ENCODE measurements at places on chromosomes 11 and 22. TPM values are rescaled to one million over a fixed set of nuclear protein-coding genes. Genes with fewer than 3 reads are reported as not detected.

GRCh38 chr22:26679003-26679629, 21.7 kb downstream of the MIAT start:
- peak; percentile 56 for DNase-seq

GRCh38 chr22:37749831-37750595, 53.2 kb downstream of the TRIOBP start:
- no peak for DNase-seq

GRCh38 chr11:124844664-124845079, 20.6 kb upstream of the ROBO3 start:
- DNase-seq: no peak

DNA sequence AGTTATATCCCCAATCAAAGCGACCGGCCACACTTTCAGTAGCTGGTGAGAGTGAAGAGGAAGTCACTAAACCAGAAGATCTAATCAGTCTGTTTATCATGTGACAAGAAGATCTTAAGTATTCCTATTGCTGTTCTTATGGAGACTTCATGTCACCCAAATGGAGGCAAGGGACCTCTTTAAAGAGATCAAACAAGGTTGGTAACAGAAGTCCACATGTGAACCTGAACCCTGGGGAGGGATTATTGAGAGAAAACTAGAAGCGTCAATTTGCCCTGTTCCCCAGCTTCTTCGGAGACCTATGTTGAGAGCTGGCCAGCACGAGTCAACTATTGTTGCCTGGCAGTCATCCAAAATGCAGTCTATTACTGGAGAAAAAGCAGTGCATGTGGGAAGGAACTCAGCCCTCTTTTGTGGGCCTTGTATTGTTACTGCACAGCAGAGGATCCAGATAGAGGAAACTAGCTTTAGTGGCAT, 76.9 kb upstream of the CTSC start:
- no peak for DNase-seq

DNA sequence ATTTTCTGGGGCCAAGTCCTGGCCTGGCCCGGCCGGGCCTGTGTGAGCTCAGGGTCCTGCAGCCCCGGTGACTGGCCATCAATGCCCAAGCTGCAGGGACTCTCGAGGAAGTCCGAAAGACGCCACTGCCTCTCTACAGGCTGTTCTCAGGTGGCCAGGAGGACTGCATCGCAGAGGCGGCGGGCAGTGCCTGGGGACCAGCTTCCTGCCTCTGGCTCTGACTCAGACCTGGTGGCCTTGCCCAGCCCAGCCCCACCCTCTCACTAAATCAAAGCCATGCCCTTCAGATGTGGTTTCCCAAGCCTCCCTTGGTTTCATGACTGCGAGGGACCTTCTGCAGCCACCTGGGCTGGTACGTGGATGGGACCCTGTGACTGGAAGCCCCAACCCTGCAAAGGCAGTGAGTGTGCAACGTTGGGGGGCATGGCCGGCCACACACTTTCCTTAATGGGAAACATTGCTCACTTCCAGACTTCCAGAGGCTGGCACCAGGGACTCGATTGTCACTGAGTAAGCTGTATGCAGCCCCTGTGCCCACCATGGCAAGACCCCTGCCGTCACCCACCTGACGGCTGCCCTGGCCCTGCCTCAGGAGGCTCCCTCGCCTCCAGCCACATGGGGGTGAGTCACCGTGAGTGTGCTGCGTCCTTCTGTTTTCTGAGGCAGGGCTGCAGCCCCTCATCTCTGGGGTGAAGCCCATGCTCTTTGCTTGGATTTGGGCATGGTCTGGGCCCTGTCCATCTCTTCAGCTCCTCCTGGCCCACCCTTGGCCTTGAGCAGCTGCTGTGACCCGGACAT, 6.0 kb upstream of the FGF3 start:
- no peak for DNase-seq

- no peak for DNase-seq
Observed at GRCh38 chr11:2860636-2861035, 24.9 kb downstream of the CDKN1C start.

DNA sequence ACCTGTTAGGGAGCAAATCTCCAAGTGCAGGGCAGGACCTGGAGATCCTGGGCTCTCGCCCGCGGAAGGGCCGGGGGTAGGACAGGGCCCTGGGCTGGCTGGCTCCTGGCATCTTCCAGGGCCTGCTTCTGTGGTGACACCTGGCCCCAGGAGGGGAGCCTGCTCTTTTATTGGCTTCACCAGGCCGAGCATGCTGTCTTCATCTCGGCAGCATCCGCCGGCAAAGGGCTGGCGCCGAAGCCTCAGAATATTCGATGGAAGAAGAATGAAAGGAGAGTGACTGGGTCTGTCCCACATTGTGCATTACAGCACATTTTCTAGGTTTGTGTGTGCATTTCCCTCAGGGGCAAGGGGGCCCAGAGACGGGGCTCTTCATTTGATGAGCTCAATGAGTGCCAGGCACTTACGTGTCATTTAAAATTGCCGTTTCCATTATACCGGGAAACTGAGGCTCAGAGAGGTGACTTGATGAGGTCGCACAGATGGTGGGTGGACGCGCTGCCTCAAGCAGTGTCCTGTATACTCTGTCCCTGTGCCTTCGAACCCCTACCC, 70.0 kb downstream of the RBX1 start:
- no peak for DNase-seq

- no peak for DNase-seq
Observed at GRCh38 chr11:58775066-58775708, 43.4 kb upstream of the GLYAT start.

GRCh38 chr11:64085906-64086257, 50.2 kb downstream of the FLRT1 start:
- DNase-seq: no peak

GRCh38 chr11:35237860-35238715, 99.1 kb downstream of the CD44 start:
- DNase-seq: no peak

DNA sequence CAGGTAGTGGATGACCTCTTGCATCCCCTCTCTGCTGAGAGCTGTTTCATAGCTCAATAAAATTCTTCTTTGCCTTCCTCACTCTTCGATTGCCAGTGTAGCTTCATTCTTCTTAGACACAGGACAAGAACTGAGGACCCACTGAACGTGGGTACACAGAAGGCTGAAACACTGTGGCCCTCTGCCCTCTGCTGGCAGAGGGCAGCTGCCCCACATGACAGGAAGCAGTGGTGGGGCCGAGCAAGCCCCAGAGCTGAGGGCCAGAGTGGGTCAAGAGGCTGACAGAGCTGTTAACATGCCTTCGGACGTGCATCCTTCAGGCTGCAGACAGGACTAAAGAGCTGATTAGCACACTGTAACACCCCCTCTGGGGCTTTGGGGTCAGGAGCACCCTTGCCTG, 15.6 kb downstream of the SMC1B start:
- DNase-seq: no peak

GRCh38 chr11:134528453-134528852, 116.4 kb upstream of the B3GAT1 start:
- no peak for DNase-seq

GRCh38 chr11:73854680-73855079, 22.0 kb downstream of the COA4 start:
- no peak for DNase-seq

GRCh38 chr11:96254087-96254486, 88.9 kb downstream of the MAML2 start:
- DNase-seq: no peak

GRCh38 chr11:12702999-12703453, 28.8 kb downstream of the TEAD1 start:
- no peak for DNase-seq

GRCh38 chr22:43185860-43186261, 1.1 kb downstream of the TTLL12 start:
- DNase-seq: no peak

DNA sequence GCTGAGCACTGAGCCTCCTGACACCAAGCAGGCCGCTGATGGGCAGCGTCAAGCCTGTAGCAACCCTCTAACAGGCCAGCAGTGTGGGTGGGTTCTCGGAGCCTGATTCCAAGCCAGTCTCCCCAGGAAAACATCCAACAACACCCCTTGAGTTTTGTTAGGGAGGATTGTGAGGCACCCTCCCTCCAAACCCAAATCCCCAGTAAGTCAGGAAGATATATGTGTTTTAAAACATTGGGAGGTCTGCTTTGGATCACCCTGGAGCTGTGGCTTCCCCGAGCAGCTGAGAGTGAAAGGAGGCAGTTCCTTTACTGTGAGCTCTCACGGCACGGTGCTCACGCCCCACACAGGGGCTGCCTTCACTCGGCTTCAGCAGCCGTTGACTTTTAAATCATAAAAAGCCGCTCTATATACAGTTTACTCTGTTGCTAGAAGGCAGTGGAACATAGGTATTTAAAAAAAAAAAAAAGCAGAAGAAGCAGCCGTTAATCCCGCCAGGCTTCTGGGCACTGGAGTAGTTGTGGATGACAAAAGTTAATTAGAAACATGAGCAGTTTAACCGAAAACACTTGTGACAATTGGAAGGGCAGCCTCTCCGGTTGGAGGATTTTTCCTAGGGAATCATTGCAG, 218.6 kb downstream of the NAV2 start:
- DNase-seq: no peak

DNA sequence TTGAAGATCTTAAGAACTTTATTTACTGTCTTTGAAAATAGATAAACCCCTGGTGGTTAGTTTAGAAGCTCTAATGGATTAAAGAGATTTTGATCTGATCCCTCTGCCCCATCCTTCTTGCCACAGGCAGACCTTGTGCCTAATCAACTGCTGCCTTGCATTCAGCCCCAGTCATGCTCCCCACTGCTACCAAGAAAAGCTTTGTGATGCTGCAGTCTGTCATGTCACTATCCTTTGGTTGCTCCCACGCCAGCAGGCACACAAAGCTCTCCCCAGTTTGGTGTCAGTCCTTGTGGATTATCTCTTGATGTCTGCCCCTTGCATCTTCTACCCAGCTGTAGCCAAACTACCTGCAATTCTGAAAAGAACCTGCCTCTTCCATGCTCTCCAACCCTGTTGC, 112.2 kb downstream of the MTNR1B start:
- no peak for DNase-seq

DNA sequence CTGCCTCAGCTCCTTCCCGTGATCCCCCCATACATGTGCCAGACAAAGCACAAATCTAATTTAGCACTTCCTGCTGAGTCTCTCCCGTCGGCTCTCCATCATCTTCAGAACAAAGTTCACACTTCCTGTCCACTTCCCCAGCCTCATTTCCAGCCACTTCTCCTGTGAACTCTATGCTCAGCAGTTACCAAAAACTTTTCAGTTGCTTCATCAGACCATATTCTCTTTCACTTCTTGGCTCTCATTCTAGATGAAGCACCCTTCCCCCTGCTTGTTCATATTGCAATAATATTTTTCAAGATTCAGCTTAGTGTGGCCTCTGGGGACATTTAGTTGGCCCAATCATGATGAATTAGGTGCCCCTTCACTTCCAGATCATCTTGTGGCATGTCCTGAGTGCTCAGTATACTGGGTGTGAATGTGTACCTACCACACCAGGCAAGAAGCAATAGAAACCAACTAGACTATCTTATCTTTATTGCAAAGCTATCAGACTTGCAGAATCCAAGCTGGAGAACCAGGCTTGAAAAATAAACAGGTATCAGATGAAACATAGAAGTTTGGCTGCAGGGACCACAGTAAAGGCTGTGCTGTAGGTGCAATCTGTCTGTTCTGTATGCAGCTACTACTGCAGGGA, 115.8 kb downstream of the NXPE2 start:
- no peak for DNase-seq

DNA sequence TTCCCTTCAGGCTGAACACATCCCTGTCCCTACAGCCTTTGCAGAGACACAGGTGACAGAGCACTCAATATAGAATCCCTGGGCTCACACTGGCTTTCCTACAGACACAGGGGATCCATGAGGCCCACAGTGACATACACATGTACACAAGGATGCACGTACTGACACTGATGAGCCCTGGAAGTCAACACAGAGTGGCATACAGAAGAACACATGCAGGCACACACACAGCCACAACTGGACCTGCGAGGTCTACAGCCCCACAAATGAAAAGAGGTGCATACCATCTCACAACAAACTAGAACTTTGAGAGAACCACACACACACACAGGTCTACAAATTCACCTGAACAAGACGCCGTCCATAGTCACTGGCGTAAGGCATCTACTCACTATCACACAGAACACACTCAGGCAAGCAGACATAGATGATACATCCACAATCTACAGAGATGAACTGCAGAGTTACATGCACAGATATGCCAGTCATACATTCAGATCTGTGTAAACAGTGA, 3.5 kb upstream of the ZNF74 start:
- DNase-seq: no peak

GRCh38 chr22:20968281-20968977, 1.4 kb downstream of the AIFM3 start:
- DNase-seq: no peak

DNA sequence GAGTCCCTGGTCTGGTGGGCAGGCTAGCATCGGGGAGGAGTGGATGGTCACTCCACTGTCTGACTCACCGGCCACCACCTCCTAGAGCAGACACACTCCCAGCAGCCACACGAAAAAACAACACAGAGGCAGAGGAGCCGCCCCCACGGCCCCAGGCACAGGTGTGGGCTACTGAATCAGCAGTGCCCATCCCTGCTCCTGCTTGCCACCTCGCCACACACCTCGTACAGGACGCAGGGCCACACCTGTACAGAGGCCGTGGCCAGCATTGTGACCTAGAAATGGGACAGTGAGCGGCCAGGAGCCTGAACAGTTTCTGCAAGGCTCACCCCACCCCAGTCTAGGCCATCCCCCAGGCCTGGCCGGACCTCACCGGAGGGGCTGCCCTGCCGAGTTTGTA, 14.0 kb downstream of the TRIM29 start:
- DNase-seq: no peak

GRCh38 chr11:63480039-63480438, 10.9 kb downstream of the PLAAT5 start:
- no peak for DNase-seq

OR6A2 gene
- 0.05 TPM for polyA plus RNA-seq

ALDH3B2 gene
- 2.1 TPM for polyA plus RNA-seq

NLRP6 gene
- polyA plus RNA-seq: 0.55 TPM

ST14 gene
- 22.9 TPM for polyA plus RNA-seq

OR8B4 gene
- not detected for polyA plus RNA-seq

OR51T1 gene
- polyA plus RNA-seq: not detected

ACRV1 gene
- 1.4 TPM for polyA plus RNA-seq

ANO3 gene
- polyA plus RNA-seq: 4.3 TPM

SLC6A5 gene
- polyA plus RNA-seq: 0.26 TPM

YDJC gene
- 15.9 TPM for polyA plus RNA-seq

FLRT1 gene
- polyA plus RNA-seq: 3.2 TPM

MRGPRX4 gene
- polyA plus RNA-seq: not detected

P4HA3 gene
- polyA plus RNA-seq: 0.72 TPM

OR8D4 gene
- 0.05 TPM for polyA plus RNA-seq

Data from renal cortex interstitium (tissue), 15 donors.